ENCODE measurements at places on chromosomes 2 and 18.

GRCh38 chr2:206211657-206212255 is 52.1 kb downstream of the EEF1B2 start:
- DNase-seq: no peak

DNA sequence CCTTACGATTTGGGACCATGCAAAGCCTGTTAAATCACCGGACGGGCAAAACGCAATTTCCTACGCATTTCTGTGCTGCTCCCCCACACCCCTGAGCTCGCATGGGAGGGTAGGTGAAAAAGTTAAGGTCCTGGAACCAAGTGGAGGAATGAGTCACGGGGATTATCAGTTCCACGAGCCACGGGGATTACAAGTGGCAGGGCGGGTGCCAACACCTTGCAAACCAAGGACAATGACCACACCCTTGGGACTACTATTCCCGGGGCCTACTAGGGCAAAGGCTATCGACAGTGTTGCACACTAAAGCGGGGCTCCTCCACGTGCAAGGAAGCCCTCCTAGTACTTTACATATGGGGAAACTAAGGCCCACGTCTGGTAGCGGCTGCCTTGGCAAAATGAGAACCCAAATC is 447 bp downstream of the RETSAT start:
- peak; percentile 13 for DNase-seq

DNA sequence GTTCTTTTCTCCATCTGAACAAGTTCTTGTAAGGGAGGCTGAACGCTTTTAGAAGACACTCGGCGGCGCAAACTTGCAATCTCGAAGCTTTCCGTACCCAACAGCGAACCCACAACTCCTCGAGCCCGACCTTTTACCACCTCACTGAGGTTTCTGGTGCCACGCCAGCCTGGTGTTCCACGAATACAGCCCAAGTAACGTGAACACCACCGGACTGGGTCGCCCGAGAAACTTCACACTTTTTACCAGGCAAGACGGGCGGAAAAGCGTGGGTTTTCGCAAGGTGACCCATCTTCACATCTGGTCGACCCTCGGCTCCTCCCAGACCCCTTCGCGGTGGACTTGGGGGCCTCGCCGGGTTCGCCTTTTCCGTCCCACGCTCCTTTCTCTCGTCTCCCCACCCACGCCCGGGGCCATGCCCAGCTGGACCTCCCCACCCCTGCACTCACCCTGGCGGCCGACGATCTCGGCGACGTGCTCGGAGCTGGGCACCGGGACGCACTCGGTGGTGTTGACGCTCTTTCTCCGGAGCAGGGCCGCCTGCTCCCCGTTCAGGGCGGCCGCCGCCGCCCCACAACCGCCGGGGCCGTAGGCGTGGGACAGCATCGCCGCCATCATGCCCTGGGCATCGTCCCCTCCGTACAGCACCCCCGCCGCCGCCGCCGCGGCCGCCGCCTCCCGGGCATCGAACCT is 1.2 kb downstream of the MEX3C start:
- peak; percentile 60 for DNase-seq

DNA sequence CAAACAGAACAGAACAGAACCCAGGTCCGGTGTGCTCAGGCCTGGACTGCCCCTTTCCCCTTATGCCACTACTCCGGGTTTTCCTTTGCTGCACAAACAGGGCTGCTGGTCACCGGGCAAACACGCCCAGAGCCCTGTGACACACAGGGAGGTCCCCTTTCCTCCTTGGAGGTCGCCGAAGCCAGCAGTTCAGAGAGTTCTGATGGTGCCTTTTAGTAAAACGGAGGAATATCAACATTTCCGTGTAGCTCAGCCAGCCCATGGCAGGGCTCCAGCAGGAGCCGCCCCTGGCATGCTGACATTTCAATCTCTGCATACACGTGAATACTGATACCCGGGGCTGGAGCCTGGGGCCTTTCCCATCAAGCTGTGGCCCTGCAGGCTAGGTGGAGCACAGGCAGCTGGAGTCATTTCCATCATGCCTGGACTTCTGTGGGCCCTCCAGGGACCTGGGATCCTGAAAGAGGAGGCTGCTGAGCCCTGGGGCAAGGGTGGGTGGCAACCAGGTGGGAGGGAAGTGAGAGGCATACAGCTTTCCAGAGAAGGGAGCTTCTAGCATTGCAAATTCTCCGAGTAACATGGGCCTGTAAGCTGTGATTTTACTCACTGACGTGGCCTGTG is 91.4 kb upstream of the PXDN start:
- no peak for DNase-seq

- no peak for DNase-seq
Observed at GRCh38 chr2:202757339-202757738, 114.2 kb downstream of the ICA1L start.

GRCh38 chr2:60152226-60152833 is 401.1 kb downstream of the BCL11A start:
- DNase-seq: no peak

GRCh38 chr2:95343429-95344214 is 46.5 kb downstream of the KCNIP3 start:
- DNase-seq: no peak

DNA sequence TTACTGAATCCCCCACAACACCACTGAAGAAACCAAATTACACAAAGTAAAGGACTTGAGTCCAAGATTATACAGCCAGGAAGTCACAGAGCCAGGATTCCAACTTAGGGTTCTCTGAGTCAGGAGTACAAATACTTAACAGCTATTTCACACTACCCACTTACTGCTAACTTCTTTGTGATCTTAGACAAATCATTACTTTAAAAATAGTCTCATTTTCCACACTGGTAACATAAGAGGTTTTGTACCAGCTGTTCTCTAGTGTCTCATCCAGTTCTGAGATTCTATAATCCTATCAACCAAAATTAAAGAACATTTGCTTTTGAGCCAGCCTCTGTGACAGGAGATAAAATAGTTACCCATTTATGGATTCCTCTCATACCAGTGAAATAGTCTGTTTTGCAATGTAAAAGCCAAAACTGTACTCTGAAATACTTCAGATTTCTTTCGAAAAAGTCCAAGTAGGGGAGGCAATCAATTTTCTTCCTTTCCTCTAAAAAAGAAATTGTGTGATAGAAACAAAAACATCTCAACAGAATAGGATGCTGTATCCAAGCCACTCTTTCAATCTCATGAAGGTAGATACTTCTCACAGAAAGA is 157.6 kb downstream of the LRATD1 start:
- no peak for DNase-seq

GRCh38 chr2:198558176-198558575 is 753.8 kb downstream of the PLCL1 start:
- DNase-seq: no peak

DNA sequence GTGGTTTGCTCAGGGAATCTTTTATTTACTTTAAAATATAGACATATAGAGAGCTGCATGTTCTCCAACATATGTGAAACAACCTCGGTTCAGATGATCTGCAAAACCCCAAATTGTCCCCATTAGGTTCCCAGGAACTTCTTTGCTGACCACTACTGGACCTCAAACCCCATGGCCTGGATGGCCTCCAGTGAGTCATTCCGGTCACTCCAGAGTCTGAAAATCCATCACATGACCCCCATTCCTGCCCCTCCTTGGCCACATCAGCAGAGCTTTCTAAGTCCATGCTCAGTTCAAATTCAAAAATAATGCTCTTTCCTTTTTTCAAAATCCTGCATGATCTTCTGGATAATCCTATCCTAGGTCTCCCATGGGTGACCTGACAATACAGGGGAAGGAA is 271.0 kb downstream of the TNS1 start:
- DNase-seq: no peak

- no peak for DNase-seq
Observed at GRCh38 chr2:119650846-119651370, 28.1 kb upstream of the TMEM177 start.

- no peak for DNase-seq
Observed at GRCh38 chr2:112972423-112973086, 5.3 kb upstream of the IL36G start.

GRCh38 chr2:158034198-158034866 is 67.3 kb upstream of the UPP2 start:
- no peak for DNase-seq

- DNase-seq: no peak
Observed at GRCh38 chr2:48399828-48400552, 130.0 kb upstream of the STON1 start.

GRCh38 chr2:42903821-42904575 is 111.6 kb upstream of the HAAO start:
- no peak for DNase-seq

DNA sequence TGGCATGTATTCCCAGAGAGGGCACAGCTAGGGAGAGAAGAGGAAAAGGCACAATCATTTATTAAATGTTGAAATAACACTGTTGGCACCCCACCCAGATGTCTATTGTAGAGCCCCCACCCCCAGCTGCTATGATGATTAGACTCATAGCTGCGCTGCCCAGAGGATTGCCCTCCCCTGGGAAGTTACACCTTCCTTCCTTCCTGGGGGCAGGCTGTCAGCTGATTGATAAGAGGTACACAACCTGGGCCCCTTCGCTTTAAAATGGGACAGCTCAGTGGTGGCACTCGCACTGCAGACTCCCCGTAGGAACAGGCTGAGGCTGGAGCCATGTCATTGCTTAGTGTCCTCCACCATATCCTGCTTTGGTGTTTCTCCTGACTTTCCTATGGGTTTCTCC is 18.1 kb downstream of the TEX51 start:
- DNase-seq: no peak

GRCh38 chr2:191625016-191625415 is 52.9 kb upstream of the NABP1 start:
- peak; percentile 40 for DNase-seq

GRCh38 chr18:76824754-76825153 is 2.4 kb downstream of the ZNF236 start:
- no peak for DNase-seq

DNA sequence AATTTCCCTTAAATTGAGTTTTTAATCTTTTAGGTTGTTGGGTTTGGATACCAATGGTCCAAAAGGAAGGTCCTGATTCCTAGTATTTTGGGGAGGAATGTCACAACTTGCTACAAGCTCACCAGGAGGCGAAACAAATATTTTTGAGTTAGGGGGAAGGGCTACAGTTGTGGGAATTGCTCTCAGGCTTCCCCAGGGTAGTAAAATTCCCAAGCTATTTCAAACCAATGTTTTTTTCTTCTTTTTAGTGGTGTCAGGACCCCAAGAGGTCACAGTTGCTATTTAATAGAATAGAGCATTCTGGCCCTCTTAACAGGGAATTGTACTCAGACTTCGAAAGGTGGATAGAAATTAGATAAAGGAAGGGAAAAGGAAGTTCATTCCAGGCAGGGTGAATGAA is 68.5 kb upstream of the ST3GAL5 start:
- no peak for DNase-seq

DNA sequence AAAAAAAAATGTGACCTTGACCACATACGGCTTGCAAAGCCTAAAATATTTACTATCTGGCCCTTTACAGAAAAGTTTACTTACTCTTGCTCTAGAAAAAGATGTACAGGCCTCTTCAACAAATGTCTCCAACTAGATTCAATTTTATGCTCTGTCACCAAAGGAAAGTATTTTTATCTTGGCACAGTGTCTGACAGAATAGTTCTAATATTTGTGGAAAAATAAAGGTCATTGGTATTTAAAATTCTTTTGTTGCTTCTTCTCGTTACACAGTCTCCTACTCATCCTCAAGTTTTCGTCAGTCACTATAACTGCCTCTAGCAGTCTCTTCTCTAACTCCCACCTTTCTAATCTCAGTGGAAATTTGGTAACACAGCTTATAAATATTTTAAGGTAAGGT is 1.4 kb downstream of the RBKS start:
- no peak for DNase-seq

DNA sequence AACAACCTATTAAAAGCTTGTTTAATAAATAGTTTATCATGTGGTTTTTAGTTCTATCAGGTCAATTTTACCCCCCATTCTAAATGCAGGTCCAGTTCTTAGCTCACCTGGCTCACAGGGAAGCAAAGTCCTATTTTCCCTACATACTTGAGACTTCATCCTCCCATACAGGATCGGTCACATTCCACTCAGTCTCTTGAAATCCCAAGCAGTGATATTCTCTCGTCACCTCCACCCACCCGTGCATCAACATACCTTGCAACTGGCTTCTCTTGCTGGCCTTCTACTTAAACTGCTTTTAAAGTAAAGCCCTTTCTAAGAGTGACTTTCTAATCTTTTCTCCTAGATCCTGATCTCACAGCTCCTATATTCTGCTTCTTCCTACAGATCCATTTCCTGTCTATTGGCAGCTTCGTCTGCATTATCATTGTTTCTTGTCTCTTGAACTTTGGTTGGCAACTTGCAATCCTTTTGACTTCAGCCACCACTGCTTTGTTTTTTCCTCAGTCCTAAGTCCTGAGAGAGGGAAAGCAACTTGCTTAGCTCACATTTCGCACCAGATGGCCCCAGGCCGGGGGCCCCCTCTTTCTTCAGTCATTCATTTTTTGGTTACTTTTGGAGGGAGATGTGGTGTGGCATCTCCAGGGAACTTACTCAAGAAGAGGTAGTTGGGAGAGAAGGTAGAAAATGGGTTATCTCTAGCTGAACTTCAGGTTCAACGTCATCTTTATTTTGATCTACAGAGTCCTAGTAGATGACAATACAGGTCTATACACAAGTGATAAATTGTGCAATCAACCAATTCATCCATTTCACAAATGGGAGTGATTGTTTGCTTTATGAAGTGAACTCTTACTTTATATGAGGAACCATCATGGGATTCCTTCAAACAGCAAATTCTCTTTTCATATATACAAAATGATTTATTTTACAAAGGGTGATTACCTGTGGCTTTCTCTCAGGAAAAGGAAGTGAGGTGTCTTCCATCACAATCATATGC is 23.9 kb upstream of the NCOA1 start:
- DNase-seq: no peak

DNA sequence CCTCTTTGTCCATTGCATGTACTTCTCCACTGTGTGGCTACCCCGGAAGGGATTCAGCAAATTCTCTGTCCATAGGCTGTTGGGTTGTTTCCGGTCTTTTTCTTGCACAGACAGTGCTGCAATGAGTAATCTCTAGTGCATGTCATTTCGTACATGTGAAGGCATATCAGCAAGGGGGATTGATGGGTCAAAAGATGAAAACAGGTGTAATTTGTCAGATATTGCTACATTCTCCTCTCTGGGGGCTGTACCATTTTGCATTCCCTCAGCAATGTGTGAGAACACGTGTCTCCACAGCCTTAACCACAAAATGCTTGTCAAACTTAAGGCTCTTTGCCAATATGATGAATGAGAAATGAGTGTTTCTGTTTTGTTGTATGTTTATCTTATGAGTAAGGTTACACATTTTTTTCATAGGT is 60.5 kb downstream of the KLHL29 start:
- DNase-seq: no peak

DNA sequence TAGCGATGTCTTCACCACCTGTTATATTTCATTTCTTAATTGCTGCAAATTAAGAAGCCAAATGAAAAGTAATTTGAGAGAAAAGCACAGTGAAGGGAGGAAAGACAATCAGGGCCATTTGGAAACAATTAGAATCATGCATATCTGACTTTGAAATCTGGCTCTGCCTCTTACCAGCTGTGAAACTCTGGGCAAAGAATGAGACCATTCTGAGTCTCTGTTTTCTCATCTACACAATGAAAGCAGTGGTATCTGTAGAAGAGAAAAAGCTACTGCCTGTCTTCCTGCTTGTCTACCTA is 334.5 kb upstream of the CYRIA start:
- DNase-seq: no peak

- DNase-seq: no peak
Observed at GRCh38 chr2:233065954-233066470, 5.9 kb downstream of the INPP5D start.
